CD4-positive, alpha-beta T cell treated with Interleukin-15 for 4 hours (primary cell): ENCODE measurements at places on chromosomes 12 and 14.

DNA sequence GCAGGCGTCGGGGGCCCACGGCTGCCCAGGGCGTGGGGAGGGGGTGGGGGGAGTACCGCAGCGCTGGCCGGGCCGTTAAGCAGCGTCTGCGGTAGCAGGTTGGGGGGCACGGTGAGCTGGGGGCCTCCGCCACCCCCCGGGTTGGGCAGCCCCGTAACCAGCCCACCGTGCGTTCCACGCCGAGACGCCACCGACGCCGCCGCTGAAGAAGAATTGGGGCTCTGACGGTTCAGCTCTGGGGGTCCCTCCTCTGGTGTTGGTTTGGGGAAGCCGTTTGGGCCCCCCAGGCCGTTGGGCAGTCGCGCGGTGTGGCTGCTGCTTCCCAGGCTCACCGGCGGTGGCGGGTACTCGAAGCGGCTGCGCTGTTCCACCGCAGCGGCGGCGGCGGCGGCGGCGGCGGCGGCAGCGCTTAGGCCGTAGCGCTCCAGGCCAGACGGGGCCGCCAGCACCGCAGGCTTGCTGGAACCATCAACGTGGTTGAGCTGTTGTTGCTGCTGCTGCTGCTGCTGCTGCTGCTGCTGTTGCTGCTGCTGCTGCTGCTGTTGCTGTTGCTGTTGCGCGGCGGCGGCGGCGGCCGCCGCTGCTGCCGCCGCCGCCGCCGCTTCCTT lies 1.5 kb downstream of the IRF2BPL start:
- peak; percentile 50 for DNase-seq

- no peak for DNase-seq
Measured at GRCh38 chr12:52087961-52088820, 8.7 kb downstream of the SMIM41 start.

DNA sequence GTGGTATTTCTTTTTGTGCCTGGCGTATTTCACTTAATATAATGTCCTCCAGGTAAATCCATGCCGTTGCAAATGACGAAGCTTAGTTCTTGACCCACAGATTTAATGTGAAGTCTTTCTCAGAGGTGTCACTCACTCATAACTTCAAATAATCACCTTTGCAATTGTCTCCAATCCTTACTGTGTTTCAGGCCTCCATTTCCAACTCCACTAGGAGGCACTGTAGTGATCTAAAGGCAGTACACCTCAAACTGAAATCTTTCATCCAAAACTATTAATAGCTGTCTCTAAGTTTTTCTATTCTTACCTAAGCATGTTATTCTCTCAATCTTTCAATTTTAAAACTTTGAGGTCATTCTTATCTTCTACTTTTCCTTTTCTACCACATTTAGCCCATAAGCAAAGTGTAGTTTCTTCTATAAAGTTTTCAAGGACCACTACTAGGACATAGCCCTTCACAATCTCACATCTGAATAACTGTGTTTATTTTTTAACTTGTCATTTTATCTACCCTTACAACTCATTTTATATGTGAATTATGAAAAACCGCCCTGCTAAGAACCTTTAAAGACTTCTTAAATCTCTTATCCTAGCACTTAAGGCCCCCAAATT lies 25.5 kb upstream of the FBXO34 start:
- DNase-seq = peak; percentile 57

DNA sequence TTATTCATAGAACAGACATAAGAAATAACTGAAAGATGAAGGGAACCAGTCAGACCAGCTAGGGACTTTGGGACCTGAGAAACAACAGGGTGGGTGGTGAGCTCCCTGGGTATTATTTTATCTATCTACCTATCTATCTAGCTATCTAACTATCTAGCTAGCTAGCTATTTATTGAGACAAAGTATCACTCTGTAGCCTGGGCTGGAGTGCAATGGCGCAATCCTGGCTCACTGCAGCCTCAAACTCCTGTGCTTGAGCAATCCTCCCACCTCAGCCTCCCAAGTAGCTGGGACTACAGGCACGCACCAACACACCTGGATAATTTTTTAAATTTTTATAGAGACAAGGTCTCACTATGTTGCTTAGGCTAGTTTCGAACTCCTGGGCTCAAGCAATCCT lies 127.6 kb downstream of the DPF3 start:
- DNase-seq = no peak

DNA sequence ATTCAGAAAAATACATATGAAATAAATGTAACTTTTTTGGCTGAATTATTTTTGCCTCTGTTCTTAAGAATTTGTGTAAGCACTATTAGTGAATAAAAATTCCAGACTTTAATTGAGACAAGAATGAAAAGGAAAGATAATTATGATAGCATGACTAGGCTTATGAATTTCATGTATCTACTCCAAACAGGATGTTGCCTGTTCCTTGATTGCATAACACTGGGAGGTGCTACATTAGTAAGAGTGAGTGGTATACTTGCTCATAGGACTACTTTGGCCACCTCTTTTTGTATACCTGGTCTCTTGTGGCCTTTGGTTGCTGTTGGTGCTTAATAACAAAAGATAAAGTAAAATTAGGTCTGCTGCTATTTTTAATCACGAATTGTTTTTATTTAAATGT lies 112.8 kb downstream of the NAV3 start:
- no peak for DNase-seq

GRCh38 chr14:103503296-103503695 lies 19.3 kb downstream of the CKB start:
- DNase-seq = no peak

DNA sequence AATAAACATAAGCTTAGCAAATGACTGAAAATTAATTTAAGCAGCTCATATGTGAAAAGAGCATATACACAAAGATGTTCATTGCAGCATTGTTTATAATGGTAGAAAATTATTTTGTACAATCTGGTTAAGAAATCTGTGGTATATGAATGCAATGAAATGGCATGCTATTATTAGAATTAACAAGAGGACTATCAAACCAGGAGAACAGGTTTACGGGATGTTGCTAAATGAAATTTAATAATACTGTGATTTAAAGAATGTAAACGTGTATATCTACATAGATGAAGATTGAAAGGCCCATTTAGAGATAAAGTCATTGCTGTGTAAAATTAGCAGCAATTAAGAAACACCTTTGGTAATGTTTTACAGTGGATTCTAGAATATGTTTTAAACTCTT lies 70.5 kb downstream of the EID3 start:
- DNase-seq = no peak

- DNase-seq = no peak
Measured at GRCh38 chr12:123799227-123799626, 37.1 kb downstream of the DNAH10 start.

DNA sequence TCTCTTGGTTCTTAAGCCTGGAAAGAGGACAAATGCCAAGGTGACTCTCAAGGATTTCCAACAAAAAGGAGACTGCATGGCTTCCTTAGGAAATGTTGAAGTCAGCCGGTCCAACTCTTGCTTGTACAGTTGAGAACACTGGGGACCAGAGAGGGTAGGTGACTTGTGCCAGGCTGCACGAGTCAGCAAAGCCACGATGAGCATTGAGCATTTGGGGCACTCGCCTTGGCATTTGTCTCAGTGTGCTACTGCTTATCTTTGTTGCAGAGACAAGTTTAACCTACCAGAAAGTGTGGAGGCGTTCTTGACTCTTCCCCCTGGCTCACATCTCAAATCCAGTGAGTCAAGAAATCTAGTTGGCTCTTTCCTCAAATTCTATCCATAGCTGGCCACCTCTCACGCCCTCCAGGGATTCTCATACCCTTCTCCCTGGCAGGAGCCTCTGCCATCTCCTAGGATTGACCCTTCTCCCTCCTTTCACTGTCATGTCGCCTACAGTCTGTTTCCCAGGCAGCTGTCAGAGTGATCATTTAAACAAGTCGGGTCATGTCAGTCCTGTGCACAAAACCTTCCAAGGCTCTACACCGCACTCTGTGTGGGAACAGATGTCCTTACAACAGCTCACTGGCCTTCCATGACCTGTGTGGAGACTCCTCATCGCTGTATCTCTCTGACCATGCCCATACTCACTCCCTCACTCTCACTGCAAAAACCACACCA lies 17.2 kb upstream of the KRT83 start:
- DNase-seq = no peak

DNA sequence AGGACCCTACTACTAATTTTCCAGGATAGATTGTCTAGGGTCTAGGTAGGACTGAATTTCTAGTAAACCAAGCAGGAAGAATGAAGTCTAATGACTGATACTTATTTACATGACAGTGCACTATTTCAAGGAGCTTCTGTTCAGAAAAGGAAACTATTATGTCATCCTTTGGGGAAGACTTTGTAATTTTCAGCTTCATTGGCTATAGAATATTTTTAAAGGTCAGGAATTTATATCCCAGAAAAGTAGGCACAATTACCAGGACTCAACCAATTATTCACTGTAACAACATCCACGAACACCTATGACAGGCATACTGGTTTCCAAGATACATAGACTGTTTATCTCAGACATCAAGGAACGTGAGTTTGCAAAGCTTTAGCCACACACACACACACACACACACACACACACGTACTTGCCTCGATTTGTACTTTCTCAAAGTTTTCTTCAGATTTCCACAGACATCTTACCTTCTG lies 23.2 kb downstream of the OR6S1 start:
- no peak for DNase-seq

DNA sequence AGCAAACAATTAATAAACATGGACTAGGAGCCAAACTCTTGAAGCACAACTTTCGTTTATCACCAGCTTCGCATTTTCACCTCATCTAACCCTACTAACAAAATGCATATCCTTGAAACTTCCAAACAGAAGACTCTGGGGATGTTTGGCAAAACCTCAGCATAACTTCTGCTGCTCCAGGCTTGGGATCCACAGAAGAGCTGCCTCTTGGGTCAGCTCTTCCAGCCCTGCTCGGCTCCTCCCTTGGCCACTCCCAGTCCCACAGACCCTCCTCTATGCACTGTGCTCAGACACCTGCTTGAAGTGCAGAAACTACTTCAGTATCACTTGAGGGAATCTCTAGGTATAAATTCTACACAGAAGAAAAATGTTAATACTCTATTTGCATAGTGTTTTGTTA lies 110.0 kb upstream of the AMIGO2 start:
- DNase-seq = no peak

DNA sequence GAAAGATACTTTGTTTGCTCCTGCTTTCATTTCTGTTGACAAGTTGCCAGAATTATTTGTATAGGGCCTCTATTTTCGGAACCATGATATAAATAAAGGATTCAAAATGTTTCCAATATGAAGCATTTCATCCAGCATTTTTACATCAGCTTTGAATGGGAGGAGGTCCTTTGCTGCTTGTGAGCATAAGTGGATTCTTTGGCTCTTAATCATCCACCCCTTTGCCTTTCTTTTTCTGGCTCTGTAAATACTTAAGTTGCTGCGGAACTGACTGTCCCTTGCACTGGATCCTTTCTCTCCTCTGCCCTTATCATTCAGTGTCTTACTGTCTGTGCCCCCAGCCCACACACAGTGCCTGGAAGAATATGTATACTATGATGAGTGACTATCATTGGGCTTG lies 357.3 kb upstream of the RGS6 start:
- no peak for DNase-seq

DNA sequence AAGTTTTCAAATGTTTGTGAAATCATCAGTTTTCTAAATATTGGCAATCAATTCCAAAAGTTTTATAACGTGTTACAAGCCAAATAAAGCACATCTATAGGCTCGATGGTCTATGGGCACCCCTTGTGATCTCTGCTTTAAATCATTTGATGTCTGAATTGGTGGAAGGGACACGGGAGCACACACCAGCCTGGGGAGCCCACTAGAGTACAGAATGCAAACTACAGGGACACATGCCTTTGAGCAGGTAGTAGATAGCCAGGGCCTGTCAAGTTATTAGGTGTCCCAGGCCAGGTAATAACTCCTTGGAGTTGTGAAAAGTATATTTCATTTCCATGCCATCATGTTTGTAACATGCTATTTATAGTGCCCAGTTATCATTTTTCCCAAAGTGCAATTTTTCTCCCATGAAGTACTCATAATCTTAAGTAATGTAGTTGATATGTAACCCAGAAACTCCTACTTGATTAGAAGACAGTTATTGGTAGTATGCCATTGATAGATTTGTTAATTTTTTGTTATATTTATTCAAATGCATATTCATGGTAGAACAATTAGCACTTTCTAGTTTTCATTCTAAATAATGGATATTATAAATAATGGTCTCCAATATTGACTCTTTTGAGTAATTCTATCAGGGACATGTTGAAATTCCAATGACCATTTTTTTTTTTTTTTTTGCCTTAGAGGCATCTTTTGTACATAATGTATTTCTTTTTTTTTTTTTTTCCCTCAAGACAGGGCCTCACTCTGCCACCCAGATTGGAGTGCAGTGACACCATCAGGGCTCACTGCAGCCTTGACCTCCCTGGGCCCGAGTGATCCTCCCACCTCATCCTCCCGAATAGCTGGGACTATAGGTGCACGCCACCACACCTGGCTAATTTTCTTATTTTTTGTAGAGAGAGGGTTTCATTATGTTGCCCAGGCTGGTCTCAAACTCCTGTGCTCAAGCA lies 96.9 kb upstream of the FGD4 start:
- peak; percentile 2 for DNase-seq

GRCh38 chr12:42143452-42144157 lies 1.1 kb downstream of the GXYLT1 start:
- DNase-seq = peak; percentile 12

- DNase-seq = no peak
Measured at GRCh38 chr12:30447061-30447750, 248.5 kb downstream of the IPO8 start.

DNA sequence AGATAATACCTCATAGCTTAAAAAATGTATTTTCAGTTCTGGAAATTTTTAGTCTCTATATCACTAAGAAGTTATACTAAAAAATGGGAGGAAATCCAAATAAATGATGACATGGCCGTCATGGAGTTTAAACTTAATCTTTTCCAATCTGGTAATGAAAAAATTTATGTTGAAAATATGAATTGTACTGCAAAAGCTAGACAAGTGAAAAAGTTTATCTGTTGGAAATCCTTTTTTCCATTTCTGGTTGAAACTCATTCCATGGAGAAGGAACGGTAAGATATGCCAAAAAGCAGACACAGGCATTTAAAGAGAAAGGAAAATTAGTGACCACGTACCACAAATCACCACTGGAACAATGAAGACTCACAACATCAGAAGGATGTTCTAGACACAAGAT lies 314.2 kb upstream of the PRICKLE1 start:
- no peak for DNase-seq

- no peak for DNase-seq
Measured at GRCh38 chr12:105522166-105522825, 191.8 kb downstream of the C12orf75 start.

DNA sequence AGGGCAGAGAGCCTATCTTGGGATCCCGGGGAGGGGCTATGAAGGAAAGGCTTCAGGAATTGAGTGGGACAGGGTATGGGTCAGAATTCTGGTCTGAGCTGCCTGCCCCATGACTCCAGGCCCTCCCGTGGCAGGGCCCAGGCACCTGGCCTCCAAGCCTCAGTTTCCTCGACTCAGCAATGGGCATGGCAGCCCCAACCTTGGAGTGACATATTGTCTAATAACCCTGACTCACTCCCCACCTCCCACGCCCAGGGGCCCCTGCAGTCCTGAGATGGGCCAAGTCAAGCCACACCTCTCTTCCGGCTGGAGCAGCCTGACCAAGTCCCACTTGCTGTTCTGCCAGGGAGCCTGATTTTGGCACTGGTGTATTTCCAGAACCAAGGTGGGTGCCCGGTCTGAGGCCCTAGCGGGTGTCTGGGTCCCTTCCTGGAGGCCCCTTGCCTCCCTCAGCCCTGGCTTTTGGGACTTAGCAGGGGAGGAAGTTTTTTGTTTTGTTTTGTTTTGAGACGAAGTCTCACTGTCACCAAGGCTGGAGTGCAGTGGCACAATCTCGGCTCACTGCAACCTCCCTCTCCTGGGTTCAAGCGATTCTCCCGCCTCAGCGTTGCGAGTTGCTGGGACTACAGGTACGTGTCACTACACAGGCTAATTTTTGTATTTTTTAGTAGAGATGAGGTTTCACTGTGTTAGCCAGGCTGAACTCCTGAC lies 40.3 kb upstream of the RCOR1 start:
- no peak for DNase-seq
